ENCODE measurements at places on chromosomes 13 and 19.

DNA sequence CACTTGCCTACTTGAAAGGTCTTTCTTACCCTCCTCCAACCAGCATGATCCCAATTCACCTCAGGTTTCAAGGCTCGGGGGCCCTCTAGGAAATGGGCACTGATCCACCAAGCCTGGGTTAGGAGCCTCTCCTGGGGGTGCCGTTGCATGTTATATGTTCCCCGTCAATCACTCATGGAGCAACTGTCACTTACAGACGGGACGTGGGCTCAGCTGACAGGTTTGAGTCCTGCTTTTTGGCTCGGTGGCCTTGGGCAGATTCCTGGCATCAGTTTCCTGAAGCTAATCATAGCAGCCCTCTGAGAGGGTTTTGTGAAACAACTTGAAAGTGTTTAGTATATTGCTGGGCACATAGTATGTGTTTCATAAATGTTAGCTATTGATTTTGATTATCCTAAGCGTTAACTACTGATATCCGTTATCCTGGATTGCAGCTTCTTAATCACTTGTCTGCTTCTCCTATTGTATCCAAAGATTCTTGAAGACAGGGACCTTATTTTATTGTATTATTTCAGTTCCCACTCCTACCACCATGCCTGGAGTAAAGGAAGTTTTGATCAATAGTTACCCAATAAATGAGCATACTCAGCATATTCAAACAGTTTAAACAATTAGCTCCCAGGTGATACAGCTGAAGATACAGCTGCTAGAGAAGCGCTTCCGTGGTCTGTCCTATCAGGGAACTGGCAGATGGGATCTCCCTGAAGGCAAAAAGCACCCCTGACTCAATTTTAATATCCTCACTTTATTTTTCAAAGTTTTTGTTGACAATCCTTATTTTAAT lies 57.9 kb downstream of the RFC3 start:
- no peak for DNase-seq

GRCh38 chr13:29160862-29161261 lies 340.7 kb downstream of the MTUS2 start:
- DNase-seq, result no peak

GRCh38 chr19:51688671-51689571 lies 4.2 kb upstream of the SPACA6 start:
- peak; percentile 50 for DNase-seq

- DNase-seq, result no peak
Measured at GRCh38 chr13:96991072-96991471, 3.2 kb downstream of the OXGR1 start.

DNA sequence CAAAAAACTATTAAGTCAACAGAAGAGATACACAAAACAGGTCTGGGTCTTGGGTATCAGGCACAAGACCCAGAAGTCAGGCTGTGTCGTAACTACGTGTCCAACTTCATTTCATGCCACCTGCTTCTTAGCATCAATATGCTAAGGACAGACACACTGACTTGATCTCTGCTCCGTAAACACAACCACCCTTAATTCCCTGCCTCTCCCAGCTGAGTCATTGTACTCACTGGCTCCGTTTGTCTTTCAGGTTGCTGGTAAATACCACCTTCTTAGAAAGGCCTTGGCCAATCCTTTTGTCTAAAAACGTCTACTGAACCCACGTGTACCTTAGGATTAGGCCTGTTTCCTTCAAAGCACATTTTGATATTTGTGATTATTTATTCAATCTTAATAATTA lies 726.2 kb downstream of the PCDH9 start:
- DNase-seq, result no peak

DNA sequence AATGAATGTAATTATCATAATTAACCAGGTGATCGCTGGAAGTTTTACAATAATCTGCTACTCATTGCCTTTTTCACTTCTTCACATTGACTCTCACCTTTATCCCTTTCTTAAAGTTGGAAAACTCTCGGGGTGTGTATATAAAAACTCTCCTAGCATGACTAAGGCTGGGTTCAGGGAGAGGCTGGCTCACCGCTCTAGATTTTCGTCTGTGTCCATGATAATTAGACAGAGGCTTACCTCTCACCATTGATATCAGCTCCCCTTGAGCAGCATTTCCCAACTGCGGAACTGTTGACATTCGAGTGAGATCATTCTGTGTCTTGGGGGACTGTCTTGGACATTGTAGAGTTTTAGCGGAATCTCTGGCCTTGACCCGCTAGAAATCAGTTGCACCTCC lies 39.4 kb downstream of the NFIX start:
- DNase-seq, result no peak

GRCh38 chr19:50565984-50566903 lies 2.0 kb downstream of the LRRC4B start:
- DNase-seq, result no peak

DNA sequence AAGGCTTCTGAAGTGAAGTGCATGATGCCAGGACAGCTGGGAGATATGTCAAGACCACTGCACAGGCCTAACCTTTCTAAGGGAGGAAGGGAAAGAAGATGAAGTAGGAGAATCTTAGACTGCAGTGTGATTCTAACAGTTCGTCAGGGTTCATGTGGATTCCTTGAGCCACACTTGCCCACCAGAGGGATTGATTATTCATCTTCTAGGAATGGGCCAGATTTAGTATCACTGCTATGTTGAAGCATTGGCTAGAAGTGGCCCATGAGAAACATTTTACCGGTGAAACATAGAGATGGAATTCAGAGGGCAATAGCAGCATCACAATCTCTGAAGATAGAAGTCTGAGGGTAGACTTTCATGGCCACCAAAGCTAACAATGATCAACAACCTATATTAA lies 550.8 kb upstream of the SLITRK1 start:
- DNase-seq, result no peak

DNA sequence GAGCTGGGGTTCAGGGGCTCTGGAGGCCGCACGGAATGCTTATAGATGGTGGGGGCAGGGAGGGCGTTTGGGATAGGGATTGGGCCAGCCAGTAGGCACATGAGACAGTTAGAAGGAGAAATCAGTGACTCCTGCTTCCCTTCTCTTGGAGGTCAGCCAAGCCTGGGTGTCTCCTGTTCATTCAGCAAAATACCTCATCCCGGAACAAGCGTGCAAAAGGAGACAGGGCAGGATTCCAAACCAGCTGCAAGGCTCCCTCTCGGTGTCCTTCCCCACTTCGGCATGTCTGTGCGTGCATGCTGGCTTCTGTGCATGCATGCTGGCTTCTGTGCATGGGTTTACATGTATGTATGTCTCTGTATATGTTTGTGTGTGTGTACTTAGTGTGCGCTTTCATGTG lies 37.3 kb upstream of the PEPD start:
- DNase-seq, result peak; percentile 73

GRCh38 chr19:47243776-47244547 lies 12.4 kb upstream of the CCDC9 start:
- DNase-seq, result peak; percentile 64

- DNase-seq, result no peak
Measured at GRCh38 chr13:80399340-80400163, 58.6 kb upstream of the SPRY2 start.

- no peak for DNase-seq
Measured at GRCh38 chr19:22783651-22784410, at the start of gene ZNF99. Gene ZNF99, minus strand, starts transcription at chr19:22784151. Its CDS starts 135 bp downstream, at chr19:22784016.

DNA sequence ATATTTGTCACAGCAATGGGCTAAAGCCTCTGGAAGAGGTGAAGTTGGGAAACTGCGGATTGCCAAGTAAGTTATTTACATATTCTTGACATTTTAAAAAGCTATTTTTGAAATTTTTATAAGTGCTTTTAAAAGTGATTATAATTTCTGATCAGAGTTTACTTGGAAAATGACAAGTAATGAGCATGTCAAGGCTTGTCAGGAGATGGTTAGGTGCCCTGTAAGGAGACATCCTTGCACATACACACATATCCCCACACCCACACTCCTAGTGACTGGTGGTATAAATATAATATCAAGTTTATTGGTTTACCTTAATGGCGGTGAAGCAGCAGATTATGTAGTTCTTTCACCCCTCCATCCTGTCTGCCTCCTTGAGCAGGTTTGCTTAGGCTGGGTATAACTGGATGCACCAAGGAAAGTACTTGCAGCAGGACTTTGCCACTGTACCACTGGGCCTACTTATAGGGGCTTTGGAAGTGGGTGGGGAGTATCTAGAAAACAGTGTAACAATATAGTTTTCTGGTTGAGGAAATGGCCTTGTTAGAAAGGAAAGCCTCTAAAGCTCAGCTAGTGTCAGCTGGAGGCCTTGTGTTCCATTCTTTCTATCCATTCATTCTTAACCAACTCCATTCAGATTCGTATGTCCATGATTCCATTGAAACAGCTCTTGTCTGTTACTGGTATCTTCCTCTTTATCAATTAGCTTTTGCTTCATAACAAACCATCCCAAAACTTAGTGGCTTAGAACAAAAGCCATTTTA lies 16.6 kb downstream of the GTF2F2 start:
- DNase-seq, result no peak

- DNase-seq, result no peak
Measured at GRCh38 chr19:28288572-28289264, 924.2 kb downstream of the UQCRFS1 start.

- DNase-seq, result no peak
Measured at GRCh38 chr19:54530866-54531265, 28.2 kb downstream of the LAIR2 start.

GRCh38 chr13:80458543-80458942 lies 117.6 kb upstream of the SPRY2 start:
- DNase-seq, result no peak

- no peak for DNase-seq
Measured at GRCh38 chr13:29702912-29703351, 107.4 kb upstream of the SLC7A1 start.

- DNase-seq, result no peak
Measured at GRCh38 chr13:50291611-50292010, 276.4 kb downstream of the KCNRG start.

DNA sequence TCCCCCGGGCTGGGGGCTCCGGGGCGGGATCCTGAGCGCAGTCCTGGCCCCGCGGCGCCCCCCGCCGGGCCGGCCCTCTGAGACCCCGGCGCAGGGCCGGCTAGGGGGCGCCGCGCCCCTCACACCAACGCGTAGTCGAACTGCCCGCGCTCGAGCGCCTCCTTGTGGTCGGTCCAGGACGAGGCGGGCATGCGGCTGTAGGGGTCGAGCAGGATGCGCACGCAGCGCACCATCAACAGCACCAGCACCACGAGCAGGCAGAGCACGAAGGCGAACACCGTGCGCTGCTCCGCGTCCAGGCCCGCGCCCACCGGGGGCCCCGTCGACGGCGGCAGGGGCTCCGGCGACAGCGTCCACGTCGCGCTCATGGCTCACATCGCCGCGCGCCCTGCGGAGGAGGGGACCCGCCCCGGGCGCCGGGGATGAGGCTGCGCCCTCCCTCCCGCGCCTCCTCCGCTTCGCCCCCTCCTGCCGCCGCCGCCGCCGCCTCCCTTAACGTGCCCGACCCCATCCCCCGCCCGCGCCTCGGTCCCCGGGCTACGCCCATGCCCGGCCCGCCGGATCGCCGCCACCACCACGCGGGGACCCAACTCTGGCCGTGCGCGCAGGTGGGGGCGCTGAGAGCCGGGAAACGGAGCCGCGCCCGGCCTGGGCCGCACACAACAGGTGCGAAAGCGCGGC lies 624 bp downstream of the CTXN1 start:
- peak; percentile 62 for DNase-seq

DNA sequence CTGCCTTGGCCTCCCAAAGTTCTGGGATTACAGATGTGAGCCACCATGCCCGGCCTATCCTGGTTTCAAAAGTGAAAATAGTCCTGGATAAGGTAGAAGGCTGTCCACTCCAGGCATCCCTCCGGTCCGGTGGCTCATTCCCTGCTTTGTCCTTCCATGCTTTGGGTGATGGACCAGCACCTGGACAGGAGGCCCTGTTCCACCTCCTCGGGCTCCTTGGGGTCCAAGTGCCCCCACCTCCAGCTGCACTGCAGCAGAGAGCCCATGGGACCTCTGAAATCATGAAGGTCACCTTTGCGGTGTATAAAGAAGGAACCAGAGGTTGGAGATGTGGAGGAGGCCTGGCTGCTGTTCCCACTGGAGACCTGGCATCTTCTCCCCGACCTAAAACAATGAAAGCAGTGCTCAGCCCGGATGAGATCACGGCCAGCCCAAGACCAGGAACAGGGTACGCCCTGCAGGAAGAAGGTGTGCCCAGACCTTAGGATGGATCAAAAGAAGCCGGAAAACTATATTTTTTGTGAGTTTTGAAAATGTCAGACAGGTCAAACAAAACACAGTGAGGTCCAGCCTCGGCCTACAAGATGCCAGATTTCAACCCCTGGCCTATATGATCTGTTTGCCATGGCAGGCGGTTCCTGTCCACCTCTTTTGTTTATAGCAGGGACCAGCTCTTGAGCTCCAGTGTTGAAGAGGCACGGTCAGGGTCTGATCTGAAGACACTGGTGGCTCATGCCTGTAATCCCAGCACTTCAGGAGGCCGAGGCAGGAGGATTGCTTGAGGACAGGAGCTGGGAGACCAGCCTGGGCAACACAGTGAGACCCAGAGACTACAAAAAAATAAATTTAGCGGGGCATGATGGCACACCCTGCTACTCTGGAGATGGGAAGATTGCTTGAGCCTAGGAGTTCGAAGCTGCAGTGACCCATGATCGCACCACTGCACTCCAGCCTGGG lies 5.8 kb downstream of the LSR start:
- DNase-seq, result no peak

DNA sequence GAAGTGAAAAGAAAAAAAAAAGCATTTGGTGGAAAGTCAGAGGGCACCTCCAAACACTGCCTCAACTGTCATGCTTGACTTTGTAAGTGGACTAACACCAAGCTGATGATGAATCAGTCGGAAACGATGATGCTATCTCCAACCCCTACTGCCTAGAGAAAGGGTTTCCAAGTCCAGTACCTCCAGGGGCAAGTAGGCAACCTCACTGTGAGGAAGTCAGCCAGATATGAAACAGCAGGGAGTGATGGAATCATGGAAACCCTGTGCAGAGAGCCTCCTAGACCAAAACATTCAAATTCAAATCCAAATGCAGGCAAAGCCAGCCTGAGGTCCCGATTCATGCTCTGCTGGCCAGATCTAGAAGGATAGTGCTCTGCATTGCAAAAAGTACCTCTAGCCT lies 100.9 kb upstream of the SERP2 start:
- no peak for DNase-seq

DNA sequence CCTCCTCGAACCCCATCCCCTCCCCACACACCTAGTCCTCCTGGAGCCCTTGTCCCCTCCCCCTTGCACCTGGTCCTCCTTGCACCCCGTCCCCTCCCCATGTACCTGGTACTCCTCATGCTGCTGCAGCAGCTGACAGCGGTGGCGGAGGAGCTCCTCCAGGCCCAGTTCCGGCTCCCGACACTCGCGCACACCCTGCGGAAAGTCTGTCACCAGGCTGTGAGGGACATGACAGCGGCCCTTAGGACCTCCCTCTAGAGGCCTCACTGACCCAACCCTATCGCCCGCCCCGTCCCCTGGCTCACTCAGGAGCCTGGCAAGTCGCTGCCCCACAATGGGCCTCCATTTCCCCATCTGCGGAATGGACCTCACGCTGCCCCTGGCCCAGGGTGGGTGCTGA lies 6.4 kb upstream of the PPP6R1 start:
- no peak for DNase-seq

GRCh38 chr13:25686831-25687470 lies 315.2 kb downstream of the ATP8A2 start:
- DNase-seq, result peak; percentile 6
